Colonic mucosa (tissue), 4 donors: ENCODE measurements at places on chromosomes 13 and 19. TPM values are rescaled to one million over a fixed set of nuclear protein-coding genes. Genes with fewer than 3 reads are reported as not detected.

The CCDC124 gene
- total RNA-seq: 122 TPM

The ZNF723 gene
- total RNA-seq: not detected

The C19orf85 gene
- total RNA-seq: not detected

The DPRX gene
- not detected for total RNA-seq

The IZUMO4 gene
- total RNA-seq: 2.1 TPM

The TTYH1 gene
- total RNA-seq: 2.4 TPM

The NLRP12 gene
- total RNA-seq: not detected

The TLE6 gene
- total RNA-seq: 2.9 TPM

The TUBB4A gene
- total RNA-seq: 1.4 TPM

The ZNF835 gene
- 1.1 TPM for total RNA-seq

The HIF3A gene
- 7.1 TPM for total RNA-seq

The TNFRSF19 gene
- total RNA-seq: 0.82 TPM

The KLK12 gene
- 0.64 TPM for total RNA-seq

The MATK gene
- 1.2 TPM for total RNA-seq

The CGB3 gene
- total RNA-seq: not detected

The IL4I1 gene
- 1.0 TPM for total RNA-seq

The LGALS7B gene
- total RNA-seq: not detected

- no peaks in the 10 kb centered on the region for H3K4me1 ChIP-seq
- no peaks in the 10 kb centered on the region for H3K36me3 ChIP-seq
- no peak overlapping the region for H3K4me3 ChIP-seq
- H3K27ac ChIP-seq: no peak overlapping the region
- H3K27me3 ChIP-seq: no peaks in the 10 kb centered on the region
- no peak for DNase-seq
Observed at GRCh38 chr19:29690842-29691241, 24.2 kb downstream of the C19orf12 start.

- no peak overlapping the region for H3K27ac ChIP-seq
- H3K4me3 ChIP-seq: no peak overlapping the region
Observed at GRCh38 chr19:390386-391206, 18.4 kb downstream of the C2CD4C start.

DNA sequence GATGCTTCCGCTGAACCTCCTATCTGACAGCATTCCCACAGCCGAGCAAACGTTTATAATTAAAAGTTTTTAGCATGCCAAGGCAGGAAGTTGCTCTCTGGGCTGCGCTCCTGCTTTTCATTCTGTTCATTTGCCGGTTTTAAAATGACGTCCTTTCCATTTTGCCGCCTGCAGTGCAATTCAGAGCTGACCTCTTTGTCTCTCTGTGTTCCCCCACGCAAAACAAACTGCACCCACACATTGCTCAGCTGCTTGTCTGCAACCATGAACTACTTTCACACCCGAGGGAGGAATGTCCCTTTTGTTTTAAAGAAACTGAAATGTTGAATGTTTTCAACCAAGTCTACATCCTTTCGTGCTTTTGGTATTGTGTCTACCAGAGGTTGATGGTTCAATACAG lies 416.5 kb downstream of the EFNB2 start:
- no peak overlapping the region for H3K4me3 ChIP-seq
- H3K27me3 ChIP-seq: no peaks in the 10 kb centered on the region
- H3K36me3 ChIP-seq: no peaks in the 10 kb centered on the region
- DNase-seq: no peak
- no peak overlapping the region for H3K27ac ChIP-seq
- no peaks in the 10 kb centered on the region for H3K4me1 ChIP-seq

DNA sequence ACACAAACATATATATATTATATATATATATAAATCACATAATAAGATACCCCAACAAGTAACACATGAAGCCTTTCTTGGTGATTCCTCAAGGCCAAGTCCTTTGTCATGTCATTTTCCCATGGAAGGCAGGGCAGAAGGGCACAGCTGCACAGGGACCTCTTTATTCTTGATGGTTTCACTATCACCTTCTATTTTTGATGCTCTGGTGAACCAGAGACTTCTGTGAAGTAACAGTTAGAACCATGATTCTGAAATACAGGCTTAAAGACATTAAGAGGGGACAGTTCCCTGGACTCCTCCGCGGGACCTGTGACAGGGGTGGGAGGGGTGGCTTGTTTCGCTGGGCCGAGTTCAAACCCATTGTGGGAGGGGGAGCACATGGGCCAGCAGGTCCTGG lies 104.0 kb downstream of the DGKH start:
- DNase-seq: no peak
- no peaks in the 10 kb centered on the region for H3K36me3 ChIP-seq
- H3K27ac ChIP-seq: no peak overlapping the region
- H3K27me3 ChIP-seq: no peaks in the 10 kb centered on the region
- H3K4me1 ChIP-seq: no peaks in the 10 kb centered on the region
- no peak overlapping the region for H3K4me3 ChIP-seq

GRCh38 chr13:88919970-88920628 lies 1248.9 kb downstream of the SLITRK5 start:
- DNase-seq: no peak
- no peaks in the 10 kb centered on the region for H3K36me3 ChIP-seq
- H3K4me3 ChIP-seq: no peak overlapping the region
- no peak overlapping the region for H3K27ac ChIP-seq

GRCh38 chr13:113647351-113648215 lies 10.4 kb downstream of the ATP4B start:
- H3K4me1 ChIP-seq: peaks cover 7% of the 10 kb centered on the region
- H3K27me3 ChIP-seq: no peaks in the 10 kb centered on the region
- no peaks in the 10 kb centered on the region for H3K36me3 ChIP-seq
- DNase-seq: peak; percentile 95
- peak overlapping the region; percentile 58 for H3K27ac ChIP-seq

- H3K27me3 ChIP-seq: no peaks in the 10 kb centered on the region
- H3K4me3 ChIP-seq: no peak overlapping the region
- no peaks in the 10 kb centered on the region for H3K36me3 ChIP-seq
- H3K4me1 ChIP-seq: no peaks in the 10 kb centered on the region
- DNase-seq: no peak
- no peak overlapping the region for H3K27ac ChIP-seq
Observed at GRCh38 chr13:34347784-34348573, 530.0 kb downstream of the RFC3 start.

DNA sequence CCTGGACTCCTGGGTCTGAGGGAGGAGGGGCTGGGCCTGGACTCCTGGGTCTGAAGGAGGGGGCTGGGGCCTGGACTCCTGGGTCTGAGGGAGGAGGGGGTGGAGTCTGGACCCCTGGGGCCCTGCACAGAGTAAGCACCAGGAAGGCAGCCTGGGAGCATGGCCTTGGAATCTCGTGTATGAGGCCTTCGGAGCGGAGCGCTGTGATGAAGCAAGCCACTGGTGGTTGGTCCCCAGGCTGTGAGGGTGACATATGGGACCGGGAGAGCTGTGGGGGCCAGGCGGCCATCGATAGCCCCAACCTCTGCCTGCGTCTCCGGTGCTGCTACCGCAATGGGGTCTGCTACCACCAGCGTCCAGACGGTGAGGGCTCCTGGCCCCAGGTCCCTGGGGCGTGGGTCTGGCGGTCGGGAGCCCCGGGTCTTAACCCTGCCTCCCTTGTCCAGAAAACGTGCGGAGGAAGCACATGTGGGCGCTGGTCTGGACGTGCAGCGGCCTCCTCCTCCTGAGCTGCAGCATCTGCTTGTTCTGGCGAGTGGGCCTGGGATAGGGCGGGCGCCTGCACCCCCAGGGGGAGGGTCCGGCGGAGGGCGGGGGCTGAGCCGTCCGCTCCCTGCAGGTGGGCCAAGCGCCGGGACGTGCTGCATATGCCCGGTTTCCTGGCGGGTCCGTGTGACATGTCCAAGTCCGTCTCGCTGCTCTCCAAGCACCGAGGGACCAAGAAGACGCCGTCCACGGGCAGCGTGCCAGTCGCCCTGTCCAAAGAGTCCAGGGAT lies 918 bp downstream of the TMEM190 start:
- DNase-seq: no peak
- H3K36me3 ChIP-seq: no peaks in the 10 kb centered on the region
- no peak overlapping the region for H3K4me3 ChIP-seq
- H3K27ac ChIP-seq: no peak overlapping the region

- peaks cover 8% of the 10 kb centered on the region for H3K36me3 ChIP-seq
- H3K27me3 ChIP-seq: no peaks in the 10 kb centered on the region
- no peaks in the 10 kb centered on the region for H3K4me1 ChIP-seq
- H3K27ac ChIP-seq: no peak overlapping the region
Observed at GRCh38 chr13:114275304-114275703, 6.1 kb upstream of the UPF3A start.

DNA sequence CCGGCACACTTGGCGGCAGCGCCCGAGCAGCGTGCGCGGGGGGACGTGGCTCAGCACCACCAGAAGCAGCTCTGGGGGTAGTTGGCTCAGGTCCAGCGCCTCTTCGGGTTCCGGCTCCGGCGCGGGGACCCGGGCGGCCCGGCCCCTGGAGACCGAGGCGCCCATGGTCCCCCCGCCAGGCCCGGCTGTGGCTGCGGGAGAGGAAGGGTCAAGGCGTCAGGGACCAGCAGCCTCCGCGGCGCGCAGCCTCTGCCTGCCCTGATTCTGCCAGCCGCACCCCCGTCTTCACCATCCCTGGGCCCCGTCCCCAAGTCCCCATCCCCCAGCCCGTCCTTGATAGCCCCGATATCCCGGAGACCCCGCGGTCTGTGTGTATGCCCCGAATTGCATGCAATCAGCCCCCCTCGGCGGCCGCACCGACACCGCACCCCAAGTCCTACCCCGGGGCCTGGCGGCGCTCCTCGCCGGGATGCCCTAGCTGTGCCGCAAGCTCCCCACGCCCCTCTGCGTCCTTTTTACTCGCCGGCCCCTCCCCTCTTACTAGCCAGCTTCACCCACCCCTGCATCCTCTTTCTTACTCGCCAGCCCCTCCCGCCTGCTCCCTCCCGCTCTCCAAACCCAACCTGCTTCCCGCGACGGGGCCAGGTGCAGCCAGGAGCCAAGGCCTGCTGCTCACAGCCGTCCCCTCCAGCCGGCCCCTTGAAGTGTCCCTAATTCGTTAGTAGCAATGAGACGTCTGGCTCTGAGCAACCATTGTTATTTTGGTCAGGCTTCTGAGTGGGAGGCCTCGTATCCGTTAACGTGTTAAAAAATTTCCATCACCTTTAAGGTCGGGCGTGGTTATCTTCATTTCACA lies at the start of gene FBXO27:
TSS of gene FBXO27 (minus strand) at position 487 of the 856 bp plus-strand sequence. CDS start at position 165, 322 bp downstream.
- no peaks in the 10 kb centered on the region for H3K36me3 ChIP-seq
- H3K27me3 ChIP-seq: peaks cover 20% of the 10 kb centered on the region
- H3K4me1 ChIP-seq: no peaks in the 10 kb centered on the region
- peak; percentile 21 for DNase-seq

- no peak for DNase-seq
- H3K27me3 ChIP-seq: no peaks in the 10 kb centered on the region
- no peak overlapping the region for H3K27ac ChIP-seq
- H3K4me3 ChIP-seq: no peak overlapping the region
- H3K36me3 ChIP-seq: no peaks in the 10 kb centered on the region
Observed at GRCh38 chr13:97068151-97068550, 73.9 kb upstream of the OXGR1 start.

DNA sequence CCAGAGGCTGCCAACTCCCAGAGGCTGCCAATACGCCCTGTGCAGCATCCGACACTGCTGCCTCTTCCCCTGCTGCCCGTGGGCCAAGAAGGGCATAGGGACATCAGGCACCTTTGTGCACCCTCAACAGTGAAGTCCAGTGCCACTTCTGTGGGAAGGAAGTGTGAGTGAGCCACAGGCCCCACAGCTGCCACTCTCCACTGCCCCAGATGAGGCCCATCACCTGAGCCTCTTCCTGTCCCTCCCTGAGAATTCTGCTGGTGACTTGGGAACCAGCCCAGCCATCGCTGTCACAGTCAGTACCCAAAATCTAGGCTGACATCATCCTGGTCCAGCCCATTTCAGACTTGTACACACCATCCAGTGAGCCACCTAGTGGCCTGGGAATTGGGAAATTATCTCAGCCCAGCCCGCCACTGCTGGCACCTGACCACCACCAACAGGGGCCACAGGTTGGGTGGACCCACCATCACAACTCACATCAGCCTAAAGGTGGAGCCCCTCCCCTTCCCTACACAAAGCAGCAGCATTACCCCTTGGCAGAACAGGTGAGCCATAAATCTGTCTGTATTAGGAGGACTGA lies 733.9 kb upstream of the KLHL1 start:
- H3K4me1 ChIP-seq: no peaks in the 10 kb centered on the region
- H3K36me3 ChIP-seq: no peaks in the 10 kb centered on the region
- DNase-seq: no peak
- H3K27me3 ChIP-seq: no peaks in the 10 kb centered on the region
- H3K27ac ChIP-seq: no peak overlapping the region
- H3K4me3 ChIP-seq: no peak overlapping the region

DNA sequence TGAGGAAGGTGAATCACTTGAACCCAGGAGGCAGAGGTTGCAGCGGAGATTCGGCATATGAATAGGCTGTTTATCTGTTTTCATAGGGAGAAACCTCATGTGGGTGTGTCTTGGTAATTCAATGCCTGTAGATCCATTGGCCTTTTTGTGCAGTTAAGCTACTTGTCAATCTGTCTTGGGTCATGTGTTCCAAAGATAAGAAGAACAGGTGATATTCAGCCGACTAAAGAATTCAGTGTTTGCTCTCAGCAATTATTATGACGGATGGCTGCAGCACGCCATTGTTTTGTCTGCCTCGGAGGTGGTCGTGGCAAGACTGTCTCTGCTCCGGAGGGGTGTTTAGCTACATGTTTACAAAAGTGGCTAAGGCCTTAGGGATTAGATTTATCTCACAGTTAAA lies 573.0 kb upstream of the PCDH9 start:
- no peak overlapping the region for H3K4me3 ChIP-seq
- no peak overlapping the region for H3K27ac ChIP-seq
- no peaks in the 10 kb centered on the region for H3K36me3 ChIP-seq
- no peaks in the 10 kb centered on the region for H3K4me1 ChIP-seq
- DNase-seq: no peak

DNA sequence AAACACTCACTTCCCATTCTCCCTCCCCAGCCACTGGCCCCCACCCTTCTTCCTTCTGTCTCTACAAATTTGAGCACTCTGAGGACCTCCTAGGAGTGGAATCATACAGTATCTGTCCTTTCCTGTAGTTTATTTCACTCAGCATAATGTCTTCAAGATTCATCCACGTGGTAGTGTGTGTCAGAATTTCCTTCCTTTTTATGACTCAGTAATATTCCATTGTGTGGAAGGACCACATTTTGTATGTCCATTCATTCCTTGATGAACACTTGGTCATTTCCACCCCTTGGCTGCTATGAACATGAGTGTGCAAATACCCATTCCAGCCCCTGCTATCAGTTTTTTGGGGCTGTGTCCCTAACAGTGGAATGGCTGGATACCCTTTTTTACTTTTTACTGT lies 9.8 kb downstream of the KLF2 start:
- no peak for DNase-seq
- H3K27ac ChIP-seq: no peak overlapping the region
- H3K27me3 ChIP-seq: no peaks in the 10 kb centered on the region
- no peaks in the 10 kb centered on the region for H3K4me1 ChIP-seq
- H3K36me3 ChIP-seq: no peaks in the 10 kb centered on the region
- no peak overlapping the region for H3K4me3 ChIP-seq
